Stromal cell of bone marrow (primary cell): ENCODE measurements at places on chromosomes 1 and 21.

DNA sequence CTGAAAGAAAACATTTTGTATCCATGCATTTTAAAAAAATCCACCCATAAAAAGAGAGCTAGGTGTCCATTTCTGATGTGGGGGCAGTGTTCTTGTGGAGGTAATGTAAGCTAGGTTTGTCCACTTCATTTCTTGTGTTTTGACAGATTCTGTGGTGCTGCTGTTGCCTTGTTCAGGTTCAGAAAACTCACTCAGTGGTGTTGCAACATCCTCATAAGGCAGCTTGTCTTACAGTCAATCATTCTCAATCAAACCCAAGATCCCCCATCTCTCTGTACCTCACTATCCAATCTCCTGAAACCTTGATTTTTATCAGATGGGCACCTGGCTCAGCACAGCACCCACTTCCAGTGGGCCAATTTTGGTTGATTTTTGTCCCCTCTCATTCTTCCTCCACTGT lies 94.1 kb downstream of the TENT5C start:
- no peak for DNase-seq

GRCh38 chr1:176341656-176342055 lies 121.3 kb upstream of the PAPPA2 start:
- no peak for DNase-seq

DNA sequence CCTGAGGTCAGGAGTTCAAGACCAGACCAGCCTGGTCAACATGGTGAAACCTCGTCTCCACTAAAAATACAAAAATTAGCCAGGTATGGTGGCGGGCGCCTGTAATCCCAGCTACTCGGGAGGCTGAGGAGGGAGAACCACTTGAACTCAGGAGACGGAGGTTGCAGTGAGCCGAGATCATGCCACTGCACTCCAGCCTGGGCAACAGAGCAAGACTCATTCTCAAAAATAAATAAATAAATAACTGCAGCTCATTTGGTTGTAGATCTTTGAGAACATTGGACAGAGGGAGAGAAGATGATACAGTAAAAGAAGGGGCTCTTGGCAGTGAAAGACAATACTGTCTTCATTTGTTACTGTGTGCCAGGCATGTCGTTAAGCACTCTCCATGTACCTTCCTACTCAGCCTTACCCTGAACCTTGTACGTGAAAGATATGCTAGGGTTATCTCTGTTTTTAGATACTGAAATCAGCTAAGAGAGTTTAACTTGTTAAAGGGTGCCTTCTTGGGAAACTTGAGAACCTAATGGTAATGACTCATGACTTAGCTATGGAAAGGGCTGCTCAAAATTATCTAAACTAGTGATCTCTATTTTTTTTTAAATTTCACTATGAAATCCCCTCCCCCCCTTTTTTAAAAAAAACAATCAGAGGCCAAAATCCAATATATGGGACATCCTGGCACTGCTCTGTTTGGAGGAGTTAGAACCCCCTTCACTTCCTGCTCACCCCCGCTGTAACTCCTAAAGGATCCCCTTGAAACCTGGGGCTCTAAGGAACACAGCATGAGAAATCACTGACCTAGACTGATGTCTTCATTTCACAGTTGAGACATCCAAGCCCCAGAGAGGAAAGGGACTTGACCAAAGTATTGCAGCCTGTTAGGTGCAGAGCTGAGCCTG lies 6.8 kb upstream of the KPNA6 start:
- DNase-seq: no peak

DNA sequence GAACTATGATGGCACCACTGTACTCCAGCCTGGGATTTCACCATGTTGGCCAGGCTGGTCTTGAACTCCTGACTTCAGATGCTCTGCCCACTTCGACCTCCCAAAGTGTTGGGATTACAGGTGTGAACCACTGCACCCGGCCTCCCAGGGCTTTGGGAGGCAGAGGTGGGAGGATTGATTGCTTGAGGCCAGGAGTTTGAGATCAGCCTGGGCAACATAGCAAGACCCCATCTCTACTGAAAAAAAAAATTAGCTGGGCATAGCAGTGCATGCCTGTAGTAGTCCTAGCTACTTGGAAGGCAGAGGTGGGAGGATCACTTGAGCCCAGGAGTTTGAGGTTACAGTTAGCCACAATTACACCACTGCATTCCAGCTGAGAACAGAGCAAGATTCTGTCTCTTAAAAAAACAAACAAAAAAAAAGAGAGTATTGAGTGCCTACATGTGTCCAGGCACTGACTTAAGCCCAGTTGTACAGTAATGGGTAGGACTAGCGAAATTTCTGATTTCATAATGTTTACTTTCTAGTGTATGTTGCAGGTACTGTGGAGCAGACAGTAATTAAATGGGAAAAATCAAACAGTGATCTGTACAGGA lies 4.2 kb downstream of the MANEAL start:
- no peak for DNase-seq

- DNase-seq: no peak
Observed at GRCh38 chr1:208113011-208113410, 131.2 kb downstream of the PLXNA2 start.

DNA sequence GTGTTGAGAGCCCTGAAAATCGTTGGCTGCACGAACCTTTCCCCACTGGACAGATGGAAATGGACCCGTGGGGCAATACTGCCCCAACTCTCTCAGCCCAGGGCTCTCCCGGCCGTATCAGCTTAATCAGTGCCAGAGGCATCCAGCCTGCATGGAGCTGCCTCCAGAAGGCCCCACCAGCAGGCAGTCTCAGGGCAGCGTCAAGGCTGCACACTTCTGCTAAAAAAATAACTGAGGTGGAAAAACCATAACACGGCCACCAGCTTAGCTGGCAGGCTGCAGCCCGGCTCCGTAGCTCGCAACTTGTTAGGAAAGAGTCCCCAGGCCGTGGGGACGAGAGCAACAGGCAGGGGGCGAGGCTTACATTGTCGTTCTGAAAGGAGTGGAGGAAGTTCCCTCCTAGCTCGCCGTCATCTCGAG lies 27.9 kb downstream of the MRPL37 start:
- DNase-seq: no peak

DNA sequence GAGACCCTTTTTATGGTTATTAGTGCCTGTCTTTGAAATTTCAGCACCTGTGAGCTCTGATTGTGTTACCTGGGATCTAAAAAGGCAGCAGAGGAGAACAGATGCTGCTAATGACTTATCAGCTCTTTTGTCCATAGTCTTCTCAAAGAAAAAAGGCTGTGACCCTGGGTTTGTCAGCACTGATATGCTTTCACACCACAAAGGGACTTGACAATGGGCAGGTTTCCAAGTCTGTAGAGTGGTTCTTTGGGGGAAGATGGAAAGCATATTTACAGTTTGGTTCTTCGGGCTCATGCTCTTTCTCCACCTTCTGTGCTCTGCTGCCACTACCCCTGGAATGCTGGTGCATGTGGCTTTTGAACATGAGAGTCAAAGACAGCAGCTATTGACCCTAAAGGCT lies 32.0 kb downstream of the DNAJC6 start:
- DNase-seq: no peak

DNA sequence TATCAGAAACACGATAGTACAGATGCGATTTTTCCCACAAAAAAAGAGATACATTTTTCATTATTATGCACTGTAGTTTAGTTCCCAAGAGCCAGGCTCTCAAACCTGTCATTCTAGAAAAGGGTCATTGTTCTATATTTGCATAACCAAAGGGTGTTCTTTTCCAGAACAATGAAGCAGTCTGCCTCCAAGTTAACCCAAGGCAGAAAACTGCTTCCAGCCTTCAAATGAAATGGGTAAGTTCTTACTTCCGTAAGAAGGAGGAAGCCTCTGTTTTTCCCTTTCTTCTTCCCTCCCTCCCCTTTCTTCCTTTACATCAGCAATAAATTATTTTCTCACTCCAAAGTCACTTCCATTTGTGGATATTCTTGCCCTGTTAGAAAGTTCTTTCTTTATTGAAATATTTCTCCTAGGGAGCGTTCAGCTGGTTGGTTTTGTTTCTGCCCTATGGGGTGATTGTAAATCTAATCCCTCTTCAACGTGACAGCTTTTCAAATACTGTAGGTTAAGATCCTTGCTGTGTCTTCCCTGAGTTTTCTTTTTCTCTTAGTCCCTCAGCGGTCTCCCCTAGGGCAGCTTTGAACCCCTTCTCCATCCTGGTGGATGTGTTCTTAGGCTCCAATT lies 77.3 kb upstream of the PTGFRN start:
- no peak for DNase-seq

DNA sequence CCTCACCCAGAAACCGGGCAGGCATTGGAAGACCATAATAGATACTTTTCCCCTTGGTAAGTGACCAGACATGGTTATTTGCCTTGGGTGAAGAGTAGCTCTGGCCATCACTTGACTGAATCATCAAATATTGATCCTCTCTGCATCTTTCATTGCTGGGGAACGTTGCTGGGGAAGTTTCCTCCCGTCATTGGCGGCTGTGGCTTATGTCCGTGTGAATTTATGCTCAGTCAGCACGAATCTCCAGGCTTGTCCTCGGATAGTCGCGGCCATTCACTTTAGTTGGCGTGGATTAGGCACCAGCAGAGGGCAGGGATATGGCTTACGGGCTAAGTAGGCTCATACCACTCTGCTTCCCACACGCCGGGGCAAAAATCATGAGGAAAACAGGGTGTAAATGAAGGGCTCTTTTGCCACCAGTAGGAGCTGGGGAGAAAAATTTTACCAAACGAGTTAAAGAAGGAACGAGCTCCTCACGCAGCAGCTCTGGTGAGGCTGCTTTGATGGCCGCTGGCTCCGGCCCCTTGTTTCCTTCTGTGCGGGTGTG lies 473.4 kb downstream of the CAMTA1 start:
- no peak for DNase-seq

GRCh38 chr1:230299191-230300006 lies 126.7 kb downstream of the PGBD5 start:
- no peak for DNase-seq

GRCh38 chr1:98099501-98099900 lies 178.7 kb upstream of the DPYD start:
- no peak for DNase-seq

- no peak for DNase-seq
Observed at GRCh38 chr1:63739452-63739851, 34.4 kb upstream of the ROR1 start.

GRCh38 chr1:204659056-204659455 lies 26.5 kb downstream of the LRRN2 start:
- DNase-seq: no peak

GRCh38 chr1:113949007-113949406 lies 19.9 kb downstream of the HIPK1 start:
- DNase-seq: no peak

DNA sequence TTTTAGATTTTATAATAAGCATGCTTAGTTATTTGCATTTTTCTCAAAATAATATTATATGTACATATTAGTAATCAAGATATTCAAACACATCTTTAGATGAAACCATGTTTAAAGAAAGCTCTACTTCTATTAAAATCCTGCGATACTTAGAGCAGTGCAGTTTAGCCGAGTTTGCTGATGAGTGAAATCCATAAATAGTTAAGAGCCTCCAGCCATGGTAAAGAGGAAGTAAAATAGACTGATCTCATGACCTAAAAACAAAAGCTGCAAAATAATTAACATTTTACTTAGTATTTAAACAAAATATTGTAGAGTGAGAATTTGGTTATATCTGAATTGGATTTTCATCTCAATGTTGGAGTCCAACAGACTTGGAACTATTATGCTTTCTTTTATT lies 147.4 kb upstream of the NRIP1 start:
- DNase-seq: no peak

GRCh38 chr1:41673806-41674205 lies 189.3 kb upstream of the EDN2 start:
- no peak for DNase-seq

- peak; percentile 64 for DNase-seq
Observed at GRCh38 chr1:235093013-235093695, 35.5 kb downstream of the TOMM20 start.

DNA sequence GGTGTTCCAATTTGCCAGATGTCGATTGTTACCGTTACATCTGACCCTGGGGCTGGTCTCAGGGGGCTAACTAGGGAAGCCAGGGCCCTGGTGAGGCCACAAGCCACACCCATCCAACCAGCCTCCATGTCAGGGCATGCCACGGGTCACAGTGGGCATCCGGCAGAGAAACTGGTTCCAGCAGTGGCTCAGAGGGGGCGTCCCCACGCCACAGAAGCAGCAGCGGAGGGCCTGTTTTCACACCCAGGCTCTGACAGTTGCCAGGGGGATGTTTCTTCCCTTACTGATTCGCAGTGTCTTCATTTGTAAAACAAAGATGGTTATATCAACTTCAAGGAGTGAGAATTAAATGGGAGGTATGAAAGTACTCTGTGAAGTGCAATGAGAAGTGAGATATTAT lies 75.0 kb upstream of the COX20 start:
- DNase-seq: no peak

- no peak for DNase-seq
Observed at GRCh38 chr1:178122283-178122682, 28.4 kb downstream of the RASAL2 start.

GRCh38 chr1:224124220-224124619 lies 10.3 kb downstream of the FBXO28 start:
- DNase-seq: no peak

DNA sequence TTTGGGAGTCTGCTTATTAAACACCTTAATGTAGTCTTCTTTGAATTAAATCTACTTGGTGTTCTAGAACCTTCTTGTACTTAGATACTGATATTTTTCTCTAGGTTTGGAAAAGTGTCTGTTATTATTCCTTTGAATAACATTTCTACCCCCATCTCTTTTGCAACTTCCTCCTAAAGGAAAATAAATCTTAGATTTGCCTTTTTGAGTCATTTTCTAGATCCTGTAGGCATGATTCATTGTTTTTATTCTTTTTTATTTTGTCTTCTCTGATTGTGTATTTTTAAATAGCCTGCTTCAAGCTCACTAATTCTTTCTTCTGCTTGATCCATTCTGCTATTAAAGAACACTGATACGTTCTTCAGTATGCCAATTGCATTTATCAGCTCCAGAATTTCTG lies 155.9 kb upstream of the NEGR1 start:
- peak; percentile 24 for DNase-seq

- peak; percentile 74 for DNase-seq
Observed at GRCh38 chr1:174005032-174005431, 17.1 kb downstream of the RC3H1 start.

DNA sequence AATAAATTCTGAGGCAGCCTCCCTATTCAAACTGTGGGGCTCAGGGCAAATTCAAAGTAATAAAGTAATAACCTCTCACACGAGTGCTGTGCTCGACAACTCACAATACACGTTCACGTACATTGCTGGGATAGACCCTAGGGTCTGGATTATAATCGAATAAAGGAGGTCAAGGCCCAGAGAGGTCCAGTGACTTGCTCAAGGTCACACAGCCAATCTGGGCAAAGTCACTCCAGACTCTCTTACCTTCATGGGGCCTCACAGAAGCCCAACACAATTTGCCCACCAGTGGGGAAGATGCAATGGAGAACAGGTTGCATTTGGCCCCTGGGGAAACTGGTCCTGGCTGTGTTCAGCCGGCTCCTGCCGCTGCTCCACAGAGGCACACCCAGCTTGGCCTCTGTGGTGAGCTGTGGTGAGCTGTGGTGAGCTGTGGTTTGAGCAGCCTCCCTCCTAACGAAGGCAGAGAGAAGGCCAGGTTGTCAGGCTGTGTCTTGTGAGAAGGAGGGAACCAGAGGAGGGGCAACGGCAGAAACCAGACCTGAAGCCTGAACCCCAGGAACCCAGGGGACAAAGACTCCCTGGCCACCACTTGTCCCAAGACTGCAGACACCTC lies 35.1 kb downstream of the NUAK2 start:
- DNase-seq: no peak
